Skin of body (tissue), 3 donors: ENCODE measurements at places on chromosomes 5 and 9.

DNA sequence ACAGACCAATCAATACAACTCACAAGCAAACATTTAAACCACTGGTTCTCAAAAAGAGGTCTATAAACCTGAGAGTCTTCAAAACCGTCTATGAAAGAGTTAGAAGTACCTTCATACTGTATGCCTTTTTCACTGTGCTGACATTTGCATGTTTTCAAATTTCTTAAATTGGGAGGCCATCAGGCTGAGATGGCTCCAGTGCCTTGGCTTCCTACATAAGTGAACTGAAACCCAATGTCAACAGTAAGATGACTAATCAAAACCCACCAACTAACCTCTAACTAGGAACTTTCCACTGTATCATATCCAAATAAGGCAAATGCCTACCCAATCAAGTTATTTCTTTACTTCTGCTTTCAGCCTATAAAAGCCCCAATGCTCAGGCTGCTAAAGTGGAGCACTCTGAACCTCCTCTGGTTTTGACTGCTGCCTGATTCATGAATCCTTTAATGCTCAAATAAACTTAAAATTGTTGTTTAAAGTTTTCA, 35.1 kb downstream of the FAM13B start:
- no peak for DNase-seq

DNA sequence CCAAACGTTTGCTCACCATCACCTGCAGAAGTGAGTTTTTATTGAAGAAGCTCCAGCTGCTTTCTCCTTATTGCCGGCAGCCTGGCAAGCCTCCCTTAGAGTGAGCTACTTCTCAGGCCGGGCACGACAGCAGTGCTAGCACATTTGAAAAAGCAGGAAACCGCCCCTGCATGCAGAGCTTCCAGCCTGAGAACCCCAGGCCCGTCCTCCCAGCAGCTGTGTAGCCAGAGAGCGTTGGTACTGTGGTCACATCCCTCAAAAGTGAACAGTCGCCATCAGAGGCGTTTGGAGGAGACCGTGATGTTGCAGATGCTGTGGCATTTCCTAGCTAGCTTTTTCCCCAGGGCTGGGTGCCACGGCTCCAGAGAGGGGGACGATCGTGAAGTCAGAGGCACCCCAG, 23.5 kb downstream of the SLC25A25 start:
- no peak for DNase-seq

GRCh38 chr5:95832664-95833063, 10.1 kb upstream of the GLRX start:
- no peak for DNase-seq

DNA sequence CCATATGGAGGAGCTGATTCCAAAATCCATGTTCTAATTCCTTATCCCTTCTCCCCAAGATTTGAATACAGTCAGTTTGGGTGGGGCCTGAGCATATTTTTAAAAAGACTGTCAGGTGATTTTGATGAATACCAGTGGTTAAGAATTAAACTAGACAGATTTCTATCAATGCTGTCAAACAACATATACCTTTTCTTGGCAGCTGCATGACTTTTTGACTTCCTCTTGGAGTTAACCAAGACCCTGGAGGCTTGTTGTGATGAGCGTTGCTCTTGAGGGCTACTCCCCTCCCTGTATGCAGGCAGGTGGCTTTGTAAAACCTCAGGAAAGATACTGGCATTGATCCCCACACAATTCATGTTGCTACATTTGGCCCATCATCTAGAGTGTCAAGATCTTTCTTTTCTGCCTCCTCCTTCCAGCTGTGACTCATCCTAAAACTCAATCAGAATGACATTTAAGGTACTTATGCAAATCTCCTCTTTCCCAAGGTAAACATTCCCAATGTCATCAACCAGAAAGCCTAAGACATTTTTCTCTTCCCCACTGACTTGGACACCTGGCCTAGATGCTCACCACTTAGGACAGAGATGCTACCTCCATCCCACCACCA, 61.7 kb downstream of the PPP2R2B start:
- DNase-seq = no peak

DNA sequence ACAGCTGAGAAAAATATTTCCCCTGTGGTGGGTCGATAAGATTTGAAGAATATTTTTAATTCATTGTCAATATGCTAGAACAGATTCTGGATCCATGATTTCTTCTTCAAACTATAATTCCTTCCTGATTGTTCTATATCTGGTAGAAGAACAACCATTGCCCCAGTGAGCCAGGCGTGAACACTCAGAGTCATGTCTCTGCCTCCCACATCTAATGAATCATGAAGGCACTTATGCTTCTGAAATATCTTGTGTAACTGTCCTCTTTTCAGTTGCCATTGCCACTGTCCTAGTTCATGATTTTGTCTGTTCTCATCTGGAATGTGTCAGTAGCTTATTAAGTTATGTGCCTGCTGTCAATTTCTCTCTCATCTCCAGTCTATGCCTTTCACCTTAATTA, 40.0 kb downstream of the GABRG2 start:
- no peak for DNase-seq

DNA sequence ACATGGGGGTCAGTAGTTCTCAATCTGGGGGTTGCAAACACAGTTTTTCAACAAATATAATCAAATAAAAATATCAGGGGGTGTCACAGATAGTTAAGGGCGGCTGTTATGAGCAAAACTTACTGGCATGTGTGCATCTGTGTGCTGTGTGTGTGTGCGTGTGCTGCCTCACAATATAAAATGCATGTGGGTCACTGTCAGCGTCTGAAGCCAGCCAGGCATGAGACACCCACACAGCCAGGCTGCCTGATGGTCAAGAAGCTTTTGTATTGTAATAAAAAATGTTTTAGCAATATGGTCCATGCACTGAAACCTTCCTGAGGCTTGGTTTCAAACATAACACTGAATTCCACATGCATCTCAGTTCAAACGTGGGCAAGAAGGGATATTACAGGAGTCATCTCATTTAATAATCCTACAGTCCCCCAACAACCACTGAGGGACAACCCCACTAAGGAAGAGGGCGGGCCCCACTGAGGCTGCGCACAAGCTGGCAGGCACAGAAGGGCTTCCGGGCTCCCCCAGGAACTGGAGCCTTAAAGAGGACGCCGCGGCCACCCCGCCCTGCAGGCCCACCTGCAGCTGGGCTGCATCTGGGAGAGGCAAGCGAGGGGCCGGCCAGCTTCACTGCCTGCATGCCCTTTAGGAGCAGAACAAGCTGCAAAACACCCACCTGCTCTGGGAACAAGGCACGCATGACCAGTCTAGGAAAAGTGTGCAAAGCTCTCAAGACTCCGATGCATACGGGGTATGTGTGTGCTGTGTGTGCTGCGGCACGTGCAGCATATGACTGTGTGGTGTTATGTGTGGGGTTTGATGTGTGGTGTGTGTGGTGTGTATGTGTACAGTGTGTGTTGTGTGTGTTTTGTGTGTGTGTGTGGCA, 14.1 kb downstream of the SEMA4D start:
- DNase-seq = no peak

DNA sequence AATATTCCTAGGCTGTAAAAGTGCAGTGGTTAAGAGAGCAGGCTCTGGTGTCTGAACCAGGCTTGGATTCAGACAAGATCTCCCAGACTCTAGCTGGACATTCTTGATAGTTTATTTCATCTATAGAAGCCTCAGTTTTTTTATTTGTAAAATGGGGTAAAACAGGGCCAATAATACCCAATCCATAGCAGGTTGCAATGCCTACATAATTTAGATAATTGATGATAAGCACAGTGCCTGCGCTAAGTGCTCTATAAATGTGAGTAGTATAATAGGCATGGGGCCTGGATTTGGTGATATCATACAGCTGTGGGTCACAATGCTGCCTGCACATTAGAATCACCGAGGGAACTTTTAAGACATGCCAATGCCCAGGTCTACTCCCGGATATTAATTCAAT, 603.5 kb downstream of the ISL1 start:
- no peak for DNase-seq

DNA sequence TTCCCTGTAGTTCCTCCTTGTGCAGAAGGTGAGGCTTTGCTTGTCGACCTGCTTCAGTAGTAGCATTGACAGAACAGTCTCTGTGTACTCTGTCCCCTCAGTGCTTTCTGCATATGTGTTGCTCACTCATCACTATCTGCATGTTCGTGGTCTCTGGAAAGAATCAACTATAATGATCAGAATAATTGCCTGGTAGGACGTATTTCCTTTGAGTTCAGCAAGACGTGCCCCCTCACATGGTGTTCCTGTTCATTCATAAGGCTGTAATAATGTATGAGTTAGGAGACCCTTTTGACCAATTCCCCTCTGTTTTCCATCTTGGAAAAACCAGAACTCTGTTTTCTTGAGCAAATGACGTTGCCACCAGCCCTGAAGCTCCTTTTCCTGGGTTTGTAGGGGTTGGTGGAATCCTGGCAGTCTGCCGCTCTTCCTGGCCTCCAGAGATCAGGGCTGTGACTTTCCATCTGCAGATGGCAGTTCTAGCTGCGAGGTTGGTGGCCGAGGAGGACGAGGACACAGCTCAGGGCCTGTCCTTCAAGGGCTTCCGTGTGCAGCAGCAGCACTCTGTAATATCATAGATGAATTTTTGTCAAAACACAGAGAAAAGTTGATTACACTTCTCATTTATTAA, 61.9 kb downstream of the EXOSC2 start:
- DNase-seq = no peak

- no peak for DNase-seq
These were observed 1.1 kb downstream of the IPO11 start for GRCh38 chr5:62413711-62414110.

- DNase-seq = no peak
These were observed 11.3 kb upstream of the MIER3 start for GRCh38 chr5:56963246-56963645.

GRCh38 chr5:150140830-150141229, 14.8 kb downstream of the PDGFRB start:
- DNase-seq = peak; percentile 36

DNA sequence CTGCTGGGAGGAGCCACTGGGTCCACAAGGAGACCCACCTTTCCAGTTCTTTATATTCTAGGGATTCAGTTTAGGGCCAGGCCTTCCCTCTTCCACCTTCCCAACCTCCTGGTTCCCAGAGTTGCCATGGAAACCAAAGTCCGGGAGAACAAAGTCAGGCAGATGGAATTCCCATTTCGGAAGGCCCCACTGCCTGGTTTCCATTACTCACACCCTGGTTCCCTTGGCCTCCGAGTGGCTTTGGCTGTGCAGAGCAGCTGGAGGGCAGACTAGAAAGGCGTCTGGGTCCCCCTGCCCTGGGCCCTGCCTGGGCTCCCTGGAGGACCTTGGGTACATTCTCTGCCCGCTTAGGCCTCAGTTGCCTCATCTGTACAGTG, 136.1 kb downstream of the RGS3 start:
- peak; percentile 24 for DNase-seq

GRCh38 chr5:123273984-123274383, 149.2 kb downstream of the CEP120 start:
- DNase-seq = no peak

- DNase-seq = no peak
These were observed 534.6 kb upstream of the BRINP1 start for GRCh38 chr9:119903851-119904250.

DNA sequence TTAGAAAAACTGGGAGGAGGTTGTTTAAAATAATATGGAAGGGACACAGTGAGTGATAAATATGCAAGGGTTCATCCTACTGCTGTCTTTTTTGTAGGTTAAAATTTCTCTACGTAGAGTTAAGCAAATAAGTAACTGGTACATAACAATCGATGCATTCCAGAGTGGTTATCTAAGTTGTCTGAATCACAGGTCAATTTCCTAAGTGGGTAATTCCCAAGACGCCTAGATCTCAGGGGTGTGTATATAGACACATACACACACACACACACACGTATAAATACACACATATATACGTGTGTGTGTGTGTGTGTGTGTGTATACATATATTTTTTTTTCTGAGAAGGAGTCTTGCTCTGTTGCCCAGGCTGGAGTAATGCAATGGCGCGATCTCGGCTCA, 22.3 kb downstream of the CAAP1 start:
- no peak for DNase-seq

GRCh38 chr9:130997925-130998596, 10.9 kb upstream of the LAMC3 start:
- DNase-seq = no peak

- no peak for DNase-seq
These were observed 28.8 kb downstream of the TMEM174 start for GRCh38 chr5:73201547-73202513.

DNA sequence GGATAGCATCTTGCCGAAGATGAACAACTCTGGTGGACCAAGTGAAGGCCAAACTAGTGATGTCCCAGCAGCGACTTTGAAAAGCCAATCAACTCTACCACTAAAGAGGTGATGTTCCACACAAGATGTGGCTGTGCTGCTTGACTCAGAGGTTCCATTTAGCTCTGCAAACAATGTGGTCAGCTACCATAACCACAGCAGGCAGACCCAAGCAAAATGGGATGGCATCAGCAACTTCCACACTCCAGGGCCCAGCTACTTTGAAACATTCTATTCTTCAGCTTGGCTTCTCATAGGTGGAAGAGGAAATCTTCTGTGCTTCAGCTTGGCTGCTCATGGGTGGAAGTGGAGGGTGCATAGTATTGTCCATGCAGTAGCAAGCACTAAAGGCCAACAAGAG, 70.5 kb downstream of the IRX2 start:
- DNase-seq = no peak

DNA sequence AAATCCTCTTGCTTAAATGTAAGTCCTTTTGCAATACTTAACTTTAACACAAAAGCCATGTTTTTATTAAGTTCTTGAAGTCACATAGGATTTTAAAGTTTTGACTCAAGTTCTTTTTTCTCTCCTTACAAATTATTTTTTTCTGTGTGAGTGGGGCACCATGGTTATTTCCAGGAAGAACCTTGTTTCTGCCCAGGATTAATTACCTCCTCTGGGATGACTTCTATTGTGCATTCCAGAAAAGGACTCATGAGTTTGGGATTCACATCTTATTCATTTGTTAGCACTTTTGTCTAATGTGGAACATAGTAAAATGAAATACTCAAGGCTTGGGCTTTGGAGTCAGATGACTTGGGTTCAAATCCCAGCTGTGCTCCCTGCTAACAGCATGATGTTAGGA, 421.4 kb upstream of the WWC1 start:
- no peak for DNase-seq

DNA sequence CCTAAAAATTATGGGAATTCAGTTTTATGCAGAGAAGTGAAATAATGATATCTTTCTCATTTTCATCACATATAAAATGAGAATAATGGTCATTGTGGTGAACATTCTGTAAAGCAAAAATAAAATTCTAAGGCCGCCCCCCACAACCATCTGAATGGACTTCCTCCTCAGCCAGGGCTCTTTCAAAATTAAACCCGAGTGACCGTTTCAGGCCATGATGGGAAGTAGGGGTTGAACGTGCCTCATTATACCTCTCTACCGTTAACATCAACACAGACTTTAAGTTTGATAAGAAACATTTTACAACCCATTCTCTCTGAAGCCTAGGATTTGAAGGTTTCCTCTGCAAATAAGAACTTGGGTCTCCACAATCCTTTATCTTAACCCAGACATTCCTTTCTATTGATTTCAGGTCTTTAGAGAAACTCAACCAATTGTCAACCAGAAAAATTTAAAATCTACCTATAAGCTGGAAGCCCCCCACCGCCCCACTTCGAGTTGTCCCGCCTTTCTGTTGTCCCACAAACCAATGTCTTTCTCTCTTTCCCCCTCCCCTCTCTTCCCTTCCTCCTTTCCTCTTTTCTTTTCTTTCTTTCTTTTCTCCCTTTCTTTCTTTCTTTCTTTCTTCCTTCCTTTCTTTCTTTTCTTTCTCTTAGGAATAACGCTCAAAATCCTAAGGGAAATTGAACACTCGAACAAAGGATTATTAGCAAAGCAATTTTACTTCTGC, 1.7 kb upstream of the TMCO6 start:
- DNase-seq = no peak
